Muscle of leg (tissue), 16 donors: ENCODE measurements at places on chromosomes 5 and 9. TPM values are rescaled to one million over a fixed set of nuclear protein-coding genes. Genes with fewer than 3 reads are reported as not detected.

DNA sequence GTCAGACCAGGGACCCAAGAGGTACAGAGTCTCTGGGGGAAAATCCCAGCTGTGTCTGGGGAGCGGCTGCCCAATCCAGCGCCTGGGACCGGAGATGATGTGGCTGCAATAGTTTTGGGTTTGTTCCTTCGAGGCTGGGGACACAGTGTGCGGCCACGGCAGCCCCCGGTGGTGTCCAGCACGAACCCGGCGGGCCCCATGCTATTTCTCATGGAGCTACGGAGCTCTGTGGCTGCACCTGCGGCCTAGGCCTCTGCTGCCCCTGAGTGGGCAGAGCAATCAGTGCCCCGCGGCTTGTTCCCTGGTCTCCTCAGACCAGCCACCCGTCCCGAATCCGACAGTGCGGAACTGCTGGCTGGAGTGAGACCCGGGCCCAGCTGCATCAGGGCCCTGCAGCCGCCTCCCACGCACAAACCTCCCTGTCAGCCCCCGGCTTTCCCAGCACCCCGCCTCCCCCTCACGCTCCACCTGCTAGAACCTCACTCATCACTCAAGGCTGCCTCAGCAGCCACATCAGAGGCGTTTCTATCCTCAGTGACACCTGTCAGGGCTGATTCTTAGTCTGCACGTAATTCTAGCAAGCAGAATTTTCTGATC, 29.0 kb downstream of the SARDH start:
- no peaks in the 10 kb centered on the region for H3K27me3 ChIP-seq
- peaks cover 54% of the 10 kb centered on the region for H3K4me1 ChIP-seq
- H3K27ac ChIP-seq, result no peak overlapping the region
- no peak for DNase-seq

The CBY3 gene
- 0.60 TPM for polyA plus RNA-seq

DNA sequence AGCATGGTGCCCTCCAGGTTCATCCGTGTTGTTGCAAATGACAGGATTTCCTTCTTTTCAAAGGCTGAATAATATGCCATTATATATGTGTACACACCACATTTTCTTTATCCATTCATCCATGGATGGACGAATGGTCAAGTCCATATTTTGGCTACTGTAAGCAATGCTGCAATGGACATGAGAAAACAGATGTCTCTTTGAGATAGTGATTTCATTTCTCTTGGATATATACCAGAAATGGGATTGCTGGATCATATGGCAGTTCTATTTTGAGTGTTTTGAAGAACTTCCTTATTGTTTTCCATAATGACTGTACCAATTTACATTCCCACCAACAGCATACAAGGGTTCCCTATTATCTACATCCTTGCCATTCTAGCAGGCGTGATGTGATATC, 67.9 kb downstream of the TEK start:
- H3K27ac ChIP-seq, result no peak overlapping the region
- no peaks in the 10 kb centered on the region for H3K4me1 ChIP-seq
- no peak overlapping the region for H3K4me3 ChIP-seq
- H3K36me3 ChIP-seq, result no peaks in the 10 kb centered on the region
- peak; percentile 28 for DNase-seq
- no peaks in the 10 kb centered on the region for H3K27me3 ChIP-seq

The ADAMTS2 gene
- polyA plus RNA-seq, result 38.8 TPM

- H3K36me3 ChIP-seq, result no peaks in the 10 kb centered on the region
- peak; percentile 73 for DNase-seq
- no peak overlapping the region for H3K27ac ChIP-seq
- H3K27me3 ChIP-seq, result no peaks in the 10 kb centered on the region
Measured at GRCh38 chr5:78655746-78656290, 7.2 kb upstream of the LHFPL2 start.

DNA sequence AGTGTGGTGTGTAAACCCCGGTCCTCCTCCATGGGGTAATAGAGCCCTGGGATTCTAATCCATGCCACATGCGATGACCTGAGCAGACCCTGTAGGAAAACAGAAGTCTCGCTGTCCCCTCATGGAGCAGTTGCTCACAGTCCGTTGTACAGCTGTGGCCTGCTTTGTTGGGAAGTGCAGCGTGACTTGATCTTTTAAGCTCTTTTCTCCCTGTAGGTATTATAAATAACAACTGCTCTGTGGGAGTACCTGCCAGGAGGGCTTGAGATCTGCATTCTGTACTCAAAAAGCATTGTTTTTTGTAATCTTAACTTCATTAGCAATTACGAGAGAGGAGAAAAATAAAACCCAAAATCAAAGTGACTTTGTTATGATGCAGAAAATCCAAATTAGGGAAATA, 17.3 kb downstream of the MEGF10 start:
- no peaks in the 10 kb centered on the region for H3K27me3 ChIP-seq
- H3K4me3 ChIP-seq, result no peak overlapping the region
- no peaks in the 10 kb centered on the region for H3K36me3 ChIP-seq

The NNT gene
- 81.5 TPM for polyA plus RNA-seq
